ENCODE measurements at places on chromosomes 4 and X.

- DNase-seq = no peak
Observed at GRCh38 chr4:152926959-152927358, 9.2 kb upstream of the FHDC1 start.

GRCh38 chrX:136147315-136147901 lies at the start of gene FHL1:
Gene FHL1 (plus strand): TSS chrX:136147533.
- peak; percentile 69 for DNase-seq

GRCh38 chr4:62250100-62250499 lies 1050.0 kb downstream of the ADGRL3 start:
- DNase-seq = no peak

- DNase-seq = no peak
Observed at GRCh38 chrX:14837155-14837554, 35.7 kb downstream of the FANCB start.

DNA sequence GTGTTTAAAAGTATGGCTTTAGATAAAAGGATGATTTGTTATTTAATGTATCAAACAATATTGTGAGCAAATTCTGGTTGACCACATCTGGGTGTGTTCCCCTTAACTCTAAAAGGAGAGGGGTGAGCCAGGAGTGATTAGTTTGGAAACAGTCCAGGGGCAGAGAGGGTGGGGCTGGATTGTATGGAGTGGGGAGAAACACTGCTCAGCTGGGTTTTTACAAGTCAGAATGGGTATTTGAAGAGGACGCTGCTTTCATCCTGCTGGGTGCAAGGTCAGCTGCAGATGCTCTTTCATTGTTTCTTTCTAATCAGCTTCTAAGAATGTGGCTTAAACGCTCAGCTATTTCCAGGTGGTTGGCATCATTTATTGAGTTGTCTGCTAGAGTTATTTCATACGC lies 82.8 kb upstream of the LIMCH1 start:
- no peak for DNase-seq

GRCh38 chr4:147772459-147772969 lies 40.6 kb downstream of the ARHGAP10 start:
- DNase-seq = no peak

- no peak for DNase-seq
Observed at GRCh38 chr4:58163156-58163555, 1053.0 kb upstream of the IGFBP7 start.

DNA sequence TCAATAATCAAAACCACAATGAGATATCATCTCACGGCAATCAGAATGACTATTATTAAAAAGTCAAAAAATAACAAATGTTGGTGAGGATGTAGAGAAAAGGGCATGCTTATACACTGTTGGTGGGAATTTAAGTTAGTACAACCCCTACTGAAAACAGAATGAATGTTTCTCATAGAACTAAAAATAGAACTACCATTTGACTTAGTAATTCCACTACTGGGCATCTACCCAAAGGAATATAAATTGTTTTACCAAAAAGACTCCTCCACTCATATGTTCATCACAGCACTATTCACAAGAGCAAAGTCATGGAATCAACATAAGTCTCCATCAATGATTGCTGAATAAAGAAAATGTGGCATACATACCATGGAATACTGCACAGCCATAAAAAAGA lies 278.1 kb upstream of the ARSJ start:
- no peak for DNase-seq

- DNase-seq = no peak
Observed at GRCh38 chr4:98558471-98559169, 99.8 kb downstream of the TSPAN5 start.

DNA sequence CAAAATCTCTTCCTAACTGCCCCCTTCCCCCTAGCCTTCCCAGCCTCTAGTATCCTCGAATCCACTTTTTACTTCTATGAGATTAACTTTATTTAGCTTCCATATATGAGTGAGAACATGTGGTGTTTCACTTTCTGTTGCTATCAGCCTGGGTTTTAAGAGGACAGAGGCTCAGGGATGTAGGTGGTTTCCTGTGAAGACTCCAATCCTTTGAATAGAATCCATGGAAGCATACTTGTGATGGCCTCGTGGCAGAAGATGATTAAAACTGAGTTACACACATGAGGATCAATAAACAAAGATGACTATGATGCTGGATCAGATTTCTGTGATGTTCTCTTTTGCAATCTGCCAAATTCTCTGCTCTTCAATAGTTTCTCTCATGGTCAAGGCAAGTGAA lies 29.8 kb downstream of the CD99L2 start:
- no peak for DNase-seq

DNA sequence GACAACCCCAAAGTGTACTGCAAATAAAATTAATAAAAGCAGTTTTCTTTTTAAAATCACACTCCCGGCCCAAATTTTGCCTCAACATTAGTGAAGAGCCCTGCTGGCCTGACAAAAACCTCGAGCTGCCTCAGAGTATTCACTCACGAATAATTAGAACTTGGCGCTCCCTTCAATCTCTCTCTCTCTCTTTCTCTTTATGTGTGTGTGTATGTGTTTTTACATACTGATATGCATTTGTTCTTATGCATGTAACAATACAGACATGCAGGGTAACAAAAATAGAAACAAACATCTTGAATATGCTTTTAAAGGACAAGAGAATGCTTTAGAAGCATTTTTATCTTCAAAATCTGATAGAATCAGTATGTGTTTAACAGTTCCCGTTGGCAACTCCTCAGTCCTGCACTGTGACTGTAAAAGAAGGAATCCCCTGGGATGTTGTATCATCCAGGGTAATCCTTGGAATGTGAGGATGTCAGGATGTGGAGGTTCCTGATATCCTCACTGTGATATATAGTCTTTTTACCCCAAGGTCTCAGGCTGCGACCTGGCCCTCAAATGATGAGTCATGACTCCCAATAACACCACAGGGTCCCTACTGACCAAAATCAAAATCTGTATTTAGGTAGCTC lies 53.0 kb downstream of the PTCHD1 start:
- no peak for DNase-seq

- no peak for DNase-seq
Observed at GRCh38 chrX:134025986-134026545, 40.7 kb upstream of the GPC3 start.

DNA sequence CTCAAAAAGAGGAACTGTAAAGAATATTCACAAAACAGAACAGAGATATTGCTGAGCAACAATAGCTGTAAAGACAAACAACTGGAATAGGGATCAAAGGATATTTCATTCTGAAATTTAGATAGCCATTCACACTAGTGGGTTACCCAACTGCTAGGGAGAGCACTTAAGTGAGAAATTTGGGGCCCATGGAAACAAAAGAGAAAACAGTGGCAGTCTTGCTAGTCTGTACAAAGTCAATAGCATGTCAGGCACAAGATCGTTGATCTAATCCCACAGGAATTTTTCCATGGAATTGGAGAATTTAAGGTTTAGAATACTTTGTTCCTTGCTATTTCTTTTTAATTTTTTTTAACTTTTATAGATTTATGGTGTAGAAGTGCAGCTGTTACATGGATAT lies 467.0 kb downstream of the PCDH18 start:
- no peak for DNase-seq

GRCh38 chr4:8341691-8342090 lies 72.1 kb downstream of the HTRA3 start:
- no peak for DNase-seq

DNA sequence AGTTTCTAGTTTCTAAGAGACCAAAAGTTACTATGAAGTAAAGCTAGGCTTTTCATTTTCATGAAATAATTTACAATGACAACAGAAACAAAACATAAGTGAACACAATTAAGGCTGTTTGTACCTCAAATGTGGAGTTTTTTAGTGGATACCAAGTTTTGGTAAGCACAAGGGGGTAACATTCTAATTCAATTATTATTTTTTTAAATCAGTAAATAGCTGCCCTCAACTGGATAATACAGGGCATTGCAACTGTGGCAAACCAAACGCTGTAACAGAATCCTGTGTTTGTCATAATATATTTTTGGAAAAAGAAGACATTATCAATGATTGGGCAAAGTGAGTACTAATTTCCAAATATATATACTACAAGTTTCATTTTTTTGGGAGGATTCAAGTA lies 150.3 kb downstream of the FBXW7 start:
- DNase-seq = peak; percentile 24

DNA sequence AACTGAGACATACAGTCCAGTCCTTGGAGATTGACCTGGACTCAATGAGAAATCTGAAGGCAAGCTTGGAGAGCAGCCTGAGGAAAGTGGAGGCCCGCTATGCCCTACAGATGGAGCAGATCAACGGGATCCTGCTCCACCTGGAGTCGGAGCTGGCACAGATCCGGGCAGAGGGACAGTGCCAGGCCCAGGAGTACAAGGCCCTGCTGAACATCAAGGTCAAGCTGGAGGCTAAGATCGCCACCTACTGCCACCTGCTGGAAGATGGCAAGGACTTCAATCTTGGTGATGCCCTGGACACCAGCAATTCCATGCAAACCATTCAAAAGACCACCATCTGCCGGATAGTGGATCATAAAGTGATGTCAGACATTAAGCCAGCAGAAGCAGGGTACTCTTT lies 20.4 kb upstream of the FRMPD3 start:
- DNase-seq = peak; percentile 33

- DNase-seq = no peak
Observed at GRCh38 chr4:29052266-29052665, 1667.9 kb upstream of the PCDH7 start.

GRCh38 chrX:35458142-35458541 lies 340.0 kb upstream of the MAGEB16 start:
- DNase-seq = no peak

DNA sequence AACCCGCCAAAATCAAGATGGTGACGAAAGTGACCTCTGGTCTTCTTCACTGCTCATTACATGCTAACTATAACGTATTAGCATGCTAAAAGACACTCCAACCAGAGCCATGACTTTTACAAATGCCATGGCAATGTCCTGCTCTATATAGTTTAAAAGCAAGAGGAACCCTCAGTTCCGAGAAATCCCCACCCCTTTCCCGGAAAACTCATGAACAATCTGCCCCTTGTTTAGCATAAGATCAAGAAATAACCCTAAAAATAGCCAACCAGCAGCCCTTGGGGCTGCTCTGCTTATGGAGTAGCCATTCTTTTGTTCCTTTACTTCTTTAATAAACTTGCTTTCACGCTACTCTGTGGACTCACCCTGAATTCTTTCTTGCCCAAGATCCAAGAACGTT lies 463.5 kb upstream of the FAM241A start:
- DNase-seq = no peak

DNA sequence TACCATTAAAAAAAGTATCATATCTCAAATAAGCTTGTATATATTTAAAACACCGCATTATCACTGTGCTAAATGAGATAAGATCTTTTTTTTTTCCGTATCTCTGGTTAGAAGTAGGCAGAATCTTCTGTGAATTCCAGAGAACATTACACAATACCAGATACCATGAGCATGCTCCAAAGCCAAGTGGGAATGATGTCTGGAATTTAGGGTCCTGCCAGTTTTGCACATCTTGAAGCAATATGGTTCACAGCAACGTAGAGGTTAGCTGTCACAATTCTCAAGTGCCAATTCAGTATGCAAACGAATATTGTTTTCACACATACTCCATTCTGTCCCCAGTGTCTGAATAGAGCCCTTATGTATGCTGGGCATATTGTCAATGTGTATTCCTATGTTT lies 127.5 kb upstream of the NEIL3 start:
- no peak for DNase-seq

DNA sequence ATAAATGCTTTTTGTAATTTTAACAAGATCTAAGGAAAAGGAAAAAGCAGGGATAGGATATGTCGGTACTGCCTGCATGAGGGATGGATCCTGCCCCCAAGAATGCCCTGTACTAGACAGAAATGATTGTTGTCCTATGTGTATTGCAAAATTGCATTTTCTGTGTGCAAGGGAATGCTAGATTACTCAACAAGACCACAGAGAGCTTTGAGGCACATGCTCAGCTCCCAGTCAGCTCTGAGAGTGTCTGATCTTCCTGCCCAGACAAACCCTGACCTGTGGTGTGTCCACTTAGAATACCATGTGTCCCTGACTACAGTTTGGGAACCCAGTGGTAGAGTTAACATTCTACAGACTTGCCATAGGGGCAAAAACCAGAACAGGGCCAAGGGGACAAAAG lies 129.2 kb upstream of the PAK3 start:
- DNase-seq = no peak

GRCh38 chr4:75056277-75056676 lies 123.4 kb downstream of the PARM1 start:
- no peak for DNase-seq

DNA sequence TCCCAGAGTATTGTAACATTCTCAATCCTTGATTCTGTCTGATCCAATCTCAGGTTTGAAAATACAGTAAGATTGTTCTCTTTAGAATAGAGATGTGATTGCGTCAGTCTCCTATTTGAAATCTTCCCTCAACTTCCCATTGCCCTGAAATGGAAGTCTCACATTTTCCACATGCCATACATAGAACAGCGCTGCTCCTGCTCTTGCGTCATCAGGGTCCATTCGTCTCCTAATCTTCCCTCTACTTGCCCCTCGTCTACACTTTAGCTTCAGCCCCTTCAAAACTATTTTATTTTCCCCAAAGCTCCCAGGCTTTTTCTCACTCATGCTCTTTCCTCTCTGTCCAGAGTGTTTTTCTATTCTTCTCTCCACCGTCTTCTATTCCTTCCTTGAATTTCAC lies 301.7 kb upstream of the MAGEB2 start:
- no peak for DNase-seq

DNA sequence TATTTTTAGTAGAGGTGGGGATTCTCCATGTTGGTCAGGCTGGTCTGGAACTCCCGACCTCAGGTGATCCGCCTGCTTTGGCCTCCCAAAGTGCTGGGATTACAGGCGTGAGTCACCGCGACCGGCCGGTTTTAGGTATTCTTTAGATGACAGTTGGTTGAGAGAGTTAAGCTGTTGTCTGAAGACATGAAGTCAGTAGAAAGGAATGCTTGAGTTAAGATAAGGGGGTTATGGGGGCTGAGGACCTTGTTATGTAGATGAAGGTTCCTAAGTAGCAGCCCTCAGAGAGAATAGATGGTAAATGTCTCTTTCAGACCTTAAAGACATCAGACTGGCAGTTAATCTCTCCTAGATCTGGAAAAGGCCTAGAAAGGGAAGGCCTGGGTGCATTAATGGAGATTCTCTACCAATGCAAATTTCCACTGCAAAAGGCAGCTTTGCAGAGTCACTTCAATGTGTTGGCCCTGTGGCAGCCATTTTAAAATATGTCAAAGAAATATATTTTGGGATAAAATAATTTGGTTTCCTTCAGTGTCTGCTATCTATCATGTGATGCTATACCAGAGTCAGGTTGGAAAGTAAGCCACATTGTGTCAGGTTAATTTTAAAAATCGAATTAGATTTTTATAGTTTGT lies 6.4 kb upstream of the ZNF674 start:
- DNase-seq = no peak

DNA sequence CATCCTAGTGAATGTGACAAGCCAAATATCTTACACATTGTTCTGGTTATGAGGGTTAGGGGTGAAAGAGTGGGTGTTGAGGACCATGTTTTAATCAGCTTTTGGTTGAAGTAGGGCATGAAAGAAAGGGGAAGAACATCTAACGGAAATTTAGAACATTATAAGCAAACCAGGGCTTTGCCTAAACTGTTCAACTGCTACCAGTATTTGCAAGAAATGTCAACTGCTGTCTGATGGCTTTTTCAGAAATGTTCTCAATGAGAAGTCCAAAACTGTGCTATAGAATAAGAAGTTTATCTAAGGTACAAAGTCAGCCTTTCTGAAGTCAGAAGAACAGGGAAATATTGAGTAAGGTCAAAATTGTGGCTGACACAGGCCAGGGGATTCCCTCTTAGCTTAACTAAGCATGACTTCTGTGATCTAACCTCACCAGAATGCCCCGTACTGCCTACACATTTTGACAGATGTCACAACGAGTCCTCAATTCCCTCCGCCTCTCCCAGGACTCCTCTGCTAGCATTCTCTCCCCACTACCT lies 67.1 kb downstream of the DTHD1 start:
- DNase-seq = peak; percentile 15

Data from CD4-positive, alpha-beta T cell treated with Interleukin-10 for 1 hour (primary cell).